ENCODE measurements at places on chromosomes 11 and 22.

GRCh38 chr11:47233989-47234668 is 14.5 kb downstream of the ACP2 start:
- DNase-seq = no peak

DNA sequence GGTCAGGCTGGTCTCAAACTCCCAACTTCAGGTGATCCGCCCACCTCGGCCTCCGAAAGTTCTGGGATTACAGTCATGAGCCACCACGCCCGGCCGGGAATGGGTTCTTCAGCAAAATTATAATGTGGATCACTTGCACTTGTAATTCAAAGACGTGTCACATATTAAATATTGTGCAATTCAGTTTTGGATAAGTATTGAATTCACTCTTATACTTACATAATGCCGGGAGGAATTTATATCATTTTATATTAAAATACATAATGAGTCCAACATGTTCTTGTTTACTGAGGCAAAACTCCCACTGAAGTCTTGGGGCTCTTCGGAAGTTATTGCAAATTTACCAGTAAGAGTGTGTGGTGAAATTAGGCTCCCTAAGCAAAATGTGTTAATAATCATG is 635.2 kb upstream of the LUZP2 start:
- no peak for DNase-seq

GRCh38 chr22:48238966-48239365 is 1476.5 kb downstream of the TBC1D22A start:
- no peak for DNase-seq

GRCh38 chr11:33709466-33709865 is 8.8 kb upstream of the C11orf91 start:
- DNase-seq = no peak

- no peak for DNase-seq
Observed at GRCh38 chr11:32785262-32785661, 9.2 kb downstream of the CCDC73 start.

- DNase-seq = no peak
Observed at GRCh38 chr11:62125316-62125715, 1.5 kb downstream of the INCENP start.

GRCh38 chr11:22786475-22786874 is 43.1 kb downstream of the SVIP start:
- no peak for DNase-seq

GRCh38 chr22:34534101-34534500 is 531.9 kb upstream of the ISX start:
- DNase-seq = no peak

GRCh38 chr11:19873730-19874129 is 161.1 kb downstream of the NAV2 start:
- no peak for DNase-seq

- DNase-seq = no peak
Observed at GRCh38 chr11:101341578-101341977, 212.0 kb upstream of the PGR start.

- no peak for DNase-seq
Observed at GRCh38 chr11:19955660-19956059, 204.6 kb downstream of the DBX1 start.

DNA sequence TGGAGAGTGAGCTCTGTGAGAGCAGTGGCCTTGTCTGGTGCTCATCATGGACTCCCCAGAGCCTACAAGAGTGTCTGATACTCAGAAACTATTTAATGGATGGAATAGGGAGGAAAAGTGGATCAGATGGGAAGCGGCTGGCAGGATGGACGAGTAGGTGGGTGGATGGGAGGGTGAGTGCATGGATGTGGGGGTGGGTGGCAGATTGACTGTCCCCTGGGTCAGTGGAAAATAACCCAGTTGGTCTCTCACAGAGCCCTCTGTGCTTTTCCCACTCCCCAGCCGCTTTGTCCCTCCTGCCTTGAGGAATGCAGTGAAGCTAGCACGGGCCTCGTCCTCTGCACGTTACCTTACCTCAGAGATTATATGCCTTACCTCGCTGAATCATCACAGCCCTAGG is 5.9 kb downstream of the SPI1 start:
- no peak for DNase-seq

- DNase-seq = no peak
Observed at GRCh38 chr11:83918476-83918875, 632.3 kb upstream of the CCDC90B start.

DNA sequence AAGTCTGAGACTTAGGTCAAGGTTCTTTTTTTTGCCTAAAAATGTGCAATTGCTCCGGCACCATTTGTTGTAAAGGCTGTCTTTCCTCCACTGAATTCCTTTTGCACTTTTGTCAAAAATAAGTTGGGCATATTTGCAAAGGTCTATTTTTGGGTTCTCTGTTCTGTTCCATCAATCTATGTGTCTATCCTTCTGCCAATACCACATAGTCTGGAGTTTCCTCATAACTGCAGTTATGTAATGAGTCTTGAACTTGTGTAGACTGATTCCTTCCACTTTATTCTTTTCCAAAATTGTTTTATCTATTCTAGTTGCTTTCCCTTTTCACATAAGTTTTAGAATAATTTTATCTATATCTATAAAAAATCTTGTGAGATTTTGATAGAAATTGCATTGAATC is 6.7 kb downstream of the KCNJ5 start:
- no peak for DNase-seq

- no peak for DNase-seq
Observed at GRCh38 chr11:131855320-131855719, 484.9 kb downstream of the NTM start.

DNA sequence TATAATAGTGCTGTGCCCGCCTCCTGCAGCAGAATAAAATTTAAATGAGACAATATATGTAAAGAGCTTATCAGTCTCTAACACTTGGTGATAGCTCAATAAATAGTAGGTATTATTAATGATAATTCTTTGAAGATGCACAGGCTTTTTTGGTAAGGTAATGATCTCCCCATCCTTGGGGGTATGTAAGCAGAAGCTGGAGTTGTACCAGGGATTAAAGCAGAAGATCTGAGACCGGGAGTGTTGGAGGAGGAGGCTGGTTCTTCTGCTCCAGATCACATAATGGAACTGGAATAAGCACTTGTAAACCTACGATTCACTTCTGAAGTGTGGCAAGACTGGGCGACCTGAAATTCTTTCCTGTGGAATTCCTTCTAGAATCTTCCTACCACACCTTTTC is 8.4 kb downstream of the VSTM5 start:
- no peak for DNase-seq

GRCh38 chr11:122170815-122171475 is 54.9 kb upstream of the BLID start:
- DNase-seq = no peak

- no peak for DNase-seq
Observed at GRCh38 chr22:47112994-47113852, 350.8 kb downstream of the TBC1D22A start.

DNA sequence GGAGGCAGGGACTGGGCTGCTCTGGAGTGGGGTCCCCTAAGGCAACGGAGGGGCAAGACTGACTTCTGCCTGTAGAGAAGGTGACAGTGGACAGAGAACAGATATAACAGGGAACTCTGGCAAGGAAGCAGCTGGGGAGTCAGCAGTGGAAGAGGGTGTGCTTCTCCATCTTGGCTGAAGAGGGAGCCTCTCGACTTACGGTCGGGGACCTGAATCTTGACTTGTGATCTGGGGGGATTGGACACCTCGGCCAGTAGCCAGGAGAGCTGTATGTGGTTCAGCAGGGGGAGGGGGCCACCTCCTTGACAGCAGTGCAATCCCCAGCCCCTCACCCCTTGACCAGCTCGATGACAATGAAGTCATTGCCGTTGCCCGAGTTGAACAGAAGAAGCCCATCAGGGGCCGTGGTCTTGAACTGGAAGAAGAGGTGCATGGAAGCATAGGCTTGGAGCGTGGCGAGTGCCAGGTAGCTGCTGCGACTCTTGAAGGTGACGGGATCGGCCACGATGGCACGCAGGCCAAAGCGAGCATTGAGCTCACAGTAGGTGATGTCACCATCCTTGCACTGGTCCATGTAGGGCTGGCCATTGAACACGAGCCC is 60.0 kb downstream of the SLC22A12 start:
- DNase-seq = no peak

- DNase-seq = no peak
Observed at GRCh38 chr11:36109590-36109849, 165.7 kb downstream of the LDLRAD3 start.

GRCh38 chr11:100630898-100631297 is 56.2 kb upstream of the ARHGAP42 start:
- no peak for DNase-seq

DNA sequence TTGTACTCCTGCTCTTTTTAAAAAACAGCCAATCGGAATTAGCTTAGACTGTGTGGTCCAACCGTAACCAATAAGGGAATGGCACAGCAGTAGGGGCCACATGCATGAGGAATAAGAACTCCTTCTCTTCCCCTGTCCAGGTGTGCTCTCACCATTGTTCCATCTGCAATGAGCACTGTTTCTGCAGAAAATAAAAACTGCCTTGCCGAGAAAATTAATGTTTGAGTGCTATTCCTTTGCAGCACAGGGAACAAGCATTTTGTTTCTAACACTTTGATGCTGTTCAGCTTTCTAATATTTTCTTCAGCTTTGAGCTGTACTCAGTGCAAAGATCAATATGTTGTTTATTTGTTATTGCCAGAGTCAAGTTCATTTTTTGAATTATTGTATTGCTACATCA is 57.9 kb downstream of the PIWIL3 start:
- no peak for DNase-seq

GRCh38 chr11:66844496-66845142 is 1.4 kb downstream of the RCE1 start:
- DNase-seq = no peak

DNA sequence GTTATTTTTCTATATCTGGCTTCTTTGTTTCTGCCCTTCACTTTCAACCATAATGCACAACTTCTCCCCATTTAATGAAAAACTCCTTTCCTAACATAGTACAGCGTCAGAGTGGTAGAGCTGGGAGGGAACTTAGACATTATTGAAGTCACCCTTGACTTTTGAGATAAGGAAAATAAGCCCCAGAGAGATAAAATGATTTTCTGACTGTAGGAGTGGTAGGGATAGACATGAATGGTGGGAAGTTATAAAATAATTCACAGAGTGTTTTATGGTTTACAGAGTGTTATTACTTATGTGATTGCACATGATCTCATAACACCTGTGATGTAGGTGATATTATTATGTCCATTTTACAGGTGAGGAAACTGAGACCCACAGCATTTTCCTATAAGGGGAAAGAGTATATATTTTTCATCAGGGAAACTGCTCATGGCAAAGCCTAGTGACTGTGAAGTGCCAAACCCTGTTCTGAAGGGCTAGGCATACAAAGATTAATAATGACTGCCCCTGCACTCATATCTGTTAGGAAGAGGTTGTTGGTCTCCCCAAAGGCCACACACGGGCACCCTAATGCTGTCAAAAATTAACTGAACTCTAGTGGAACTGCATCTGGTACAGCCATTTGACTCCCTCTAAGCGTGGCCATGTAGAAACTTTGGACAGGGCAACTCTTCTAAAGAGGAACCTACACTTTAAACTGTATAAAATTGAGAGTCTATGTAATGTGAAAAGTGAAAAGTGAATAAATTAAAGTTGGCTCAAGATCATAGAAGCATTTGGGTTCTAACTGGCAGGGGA is 61.1 kb upstream of the PICALM start:
- no peak for DNase-seq

GRCh38 chr22:40583053-40583741 is 53.3 kb downstream of the MRTFA start:
- DNase-seq = no peak

DNA sequence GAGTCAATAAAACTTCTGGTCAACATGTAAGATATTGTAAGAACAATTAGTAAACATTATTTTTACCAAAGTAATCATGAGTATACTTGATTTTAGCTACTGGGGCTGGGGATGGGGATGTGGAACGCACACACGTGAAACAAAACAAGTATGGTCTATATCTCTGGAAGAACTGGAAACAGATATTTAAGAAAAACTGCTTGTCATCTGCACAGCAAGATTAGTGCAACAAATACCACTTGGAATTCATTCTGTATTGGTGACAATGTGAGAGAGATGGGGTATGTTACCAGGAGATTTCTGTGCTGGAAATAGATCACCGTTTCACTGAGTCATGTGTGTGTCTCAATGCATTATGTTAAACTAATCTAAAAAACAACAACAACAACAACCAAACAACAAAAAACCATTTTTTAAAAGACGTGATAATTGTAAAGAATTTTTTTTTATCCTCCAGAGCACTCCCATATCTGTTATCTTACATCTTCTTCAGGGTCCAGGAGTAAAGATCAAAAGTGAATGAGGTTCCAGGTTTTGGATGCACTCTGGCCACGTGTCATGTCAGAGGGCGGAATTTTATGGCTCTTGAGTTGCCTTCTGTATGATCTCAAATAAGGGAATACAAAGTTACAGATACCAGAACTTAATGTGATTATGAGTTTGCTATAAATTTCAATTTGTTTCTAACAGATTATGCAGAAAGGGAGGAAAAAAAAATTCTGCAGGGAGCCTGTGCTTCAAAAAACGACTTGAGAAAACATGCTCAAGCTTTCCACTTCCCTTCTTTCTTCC is 153.0 kb downstream of the BBOX1 start:
- no peak for DNase-seq

GRCh38 chr11:45156741-45157140 is 10.3 kb downstream of the PRDM11 start:
- DNase-seq = no peak

GRCh38 chr11:78078218-78079167 is 1.2 kb downstream of the NDUFC2 start:
- no peak for DNase-seq

GRCh38 chr11:41917900-41918299 is 458.4 kb upstream of the LRRC4C start:
- DNase-seq = no peak

- DNase-seq = no peak
Observed at GRCh38 chr11:14445542-14446530, 53.8 kb downstream of the COPB1 start.

DNA sequence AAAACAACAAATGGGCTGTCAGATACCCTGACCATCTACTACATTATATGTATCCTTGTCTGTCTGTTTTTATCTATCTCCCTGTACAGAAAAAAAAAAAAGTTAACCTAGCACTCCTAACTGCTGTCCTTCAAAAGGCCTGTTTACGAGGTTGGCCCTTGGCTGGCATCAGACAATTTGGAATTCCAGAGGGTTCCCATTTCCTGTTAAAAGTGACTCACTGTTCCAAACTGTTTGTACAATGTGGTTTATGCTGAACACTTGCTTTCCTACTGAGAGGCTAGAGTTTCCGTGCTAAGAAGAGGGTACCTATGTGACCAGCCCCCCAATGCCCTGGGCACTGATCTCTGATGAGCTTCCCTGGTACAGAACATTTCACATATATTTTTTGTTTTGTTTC is 65.9 kb upstream of the HMGXB4 start:
- no peak for DNase-seq

DNA sequence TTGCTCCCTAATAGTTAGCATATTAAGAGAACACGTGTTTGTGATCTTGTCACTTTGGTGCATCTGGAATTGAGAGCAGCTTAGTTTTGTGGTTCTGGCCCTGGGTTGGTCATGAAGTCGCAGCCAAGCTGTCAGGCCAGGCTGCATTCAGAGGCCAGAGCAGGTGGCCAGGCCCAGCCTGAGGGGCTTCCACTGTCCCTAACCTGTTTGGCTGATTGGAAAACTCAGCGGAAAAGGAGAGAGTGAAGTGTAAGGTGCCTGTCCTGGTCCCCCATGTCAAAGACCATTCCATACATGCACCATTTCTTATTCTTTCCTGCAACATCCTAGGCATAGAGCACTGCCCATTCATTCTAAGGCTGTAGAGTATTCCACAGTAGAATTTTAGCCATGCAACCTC is 111.5 kb upstream of the IGLL5 start:
- no peak for DNase-seq

- DNase-seq = no peak
Observed at GRCh38 chr22:28137036-28137435, 218.0 kb upstream of the PITPNB start.

GRCh38 chr11:15146271-15147003 is 31.7 kb downstream of the INSC start:
- DNase-seq = no peak
